ENCODE measurements at places on chromosomes 5 and 9.

GRCh38 chr5:159286420-159287035, 23.4 kb downstream of the UBLCP1 start:
- peak; percentile 3 for DNase-seq

DNA sequence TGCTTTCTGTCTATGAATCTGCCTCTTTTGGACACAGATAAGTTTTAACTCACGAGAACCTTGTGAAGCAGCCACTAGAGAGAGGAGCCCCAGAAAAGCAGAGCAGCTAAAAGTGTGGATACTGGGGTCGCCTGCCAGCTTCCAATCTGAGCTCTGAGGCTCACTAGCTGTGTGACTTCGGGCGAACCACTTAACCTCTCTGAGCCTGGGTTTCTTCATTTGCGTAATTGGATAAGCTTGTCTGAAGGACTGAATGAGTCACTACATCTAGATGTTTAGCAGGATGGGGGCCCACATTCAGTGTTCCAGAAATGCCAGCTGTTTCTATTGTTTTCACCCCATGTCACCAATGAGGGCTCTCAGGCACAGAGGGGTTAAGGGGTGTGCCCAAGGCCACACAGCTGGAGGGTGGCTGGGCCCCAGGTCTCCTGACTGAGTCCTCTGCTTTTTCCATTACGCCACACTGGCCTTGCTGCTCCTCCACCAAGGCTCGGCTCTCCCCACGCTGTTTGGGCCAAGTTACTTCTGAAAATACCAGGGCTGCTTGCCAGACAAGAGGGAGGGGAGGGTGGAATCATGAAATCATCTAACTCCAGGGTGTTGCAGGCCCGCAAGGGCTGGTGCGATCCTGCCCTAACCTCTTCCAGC, 36.2 kb downstream of the SH3PXD2B start:
- no peak for DNase-seq

DNA sequence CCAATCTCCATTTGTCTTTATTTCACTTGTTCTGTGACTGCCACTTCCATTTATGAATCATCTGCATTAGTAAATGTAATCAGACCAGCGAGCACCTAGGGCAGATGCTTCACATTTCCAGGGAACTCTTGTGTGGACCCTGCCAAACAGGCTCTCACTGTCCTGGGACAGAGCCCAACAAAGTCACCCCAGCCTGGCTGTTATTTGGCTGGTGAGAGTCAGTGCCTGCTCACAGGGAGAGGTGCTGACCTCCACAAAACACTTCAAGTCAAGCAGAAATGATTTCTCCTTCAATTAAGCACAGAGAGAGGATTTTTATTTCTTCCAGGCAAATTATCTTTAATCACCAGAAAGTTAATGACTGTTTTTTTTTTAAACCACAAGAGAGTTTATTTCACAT, 568.0 kb downstream of the MTRR start:
- no peak for DNase-seq

DNA sequence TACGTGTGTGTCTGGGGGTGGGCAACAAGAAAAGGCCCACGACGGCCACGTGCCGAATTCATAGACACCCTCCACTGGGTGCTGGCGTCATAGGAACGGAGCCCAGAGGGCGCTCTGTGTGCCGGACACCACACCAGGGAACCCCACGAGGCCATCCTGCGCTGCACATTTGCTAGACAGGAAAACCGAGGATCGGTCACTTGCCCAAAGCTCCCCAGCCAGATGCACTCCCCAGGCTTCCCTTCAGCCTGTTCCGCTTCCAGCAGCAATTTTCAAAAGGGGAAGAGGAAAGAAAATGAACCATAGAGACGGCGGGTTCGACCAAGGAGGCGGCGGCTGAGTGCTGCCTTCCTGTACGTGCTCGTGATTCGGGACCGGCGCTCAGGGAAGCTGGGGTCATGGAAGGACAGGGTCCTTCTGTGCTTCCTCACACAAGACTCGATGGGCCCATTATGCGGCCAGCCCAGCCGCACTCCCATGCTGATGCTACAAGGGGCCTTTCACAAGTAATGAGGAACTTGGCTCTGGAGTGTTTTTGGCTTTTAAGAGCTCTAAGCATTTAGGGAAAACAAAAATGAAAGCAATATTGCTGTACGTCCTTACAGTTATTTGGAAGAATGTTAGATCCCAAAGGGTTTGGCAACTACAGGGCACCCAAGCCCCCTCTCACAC, 124.6 kb upstream of the SARDH start:
- DNase-seq: no peak

- DNase-seq: no peak
Measured at GRCh38 chr9:124242331-124243194, 15.2 kb upstream of the NEK6 start.

GRCh38 chr9:93592008-93592642, 15.7 kb downstream of the PHF2 start:
- DNase-seq: no peak

GRCh38 chr5:95621839-95622629, 2.1 kb downstream of the GPR150 start:
- DNase-seq: no peak

- peak; percentile 28 for DNase-seq
Measured at GRCh38 chr9:16870596-16871335, at the start of gene BNC2. Gene BNC2, minus strand, starts transcription at chr9:16870670. Its CDS starts 22 bp downstream, at chr9:16870648.

DNA sequence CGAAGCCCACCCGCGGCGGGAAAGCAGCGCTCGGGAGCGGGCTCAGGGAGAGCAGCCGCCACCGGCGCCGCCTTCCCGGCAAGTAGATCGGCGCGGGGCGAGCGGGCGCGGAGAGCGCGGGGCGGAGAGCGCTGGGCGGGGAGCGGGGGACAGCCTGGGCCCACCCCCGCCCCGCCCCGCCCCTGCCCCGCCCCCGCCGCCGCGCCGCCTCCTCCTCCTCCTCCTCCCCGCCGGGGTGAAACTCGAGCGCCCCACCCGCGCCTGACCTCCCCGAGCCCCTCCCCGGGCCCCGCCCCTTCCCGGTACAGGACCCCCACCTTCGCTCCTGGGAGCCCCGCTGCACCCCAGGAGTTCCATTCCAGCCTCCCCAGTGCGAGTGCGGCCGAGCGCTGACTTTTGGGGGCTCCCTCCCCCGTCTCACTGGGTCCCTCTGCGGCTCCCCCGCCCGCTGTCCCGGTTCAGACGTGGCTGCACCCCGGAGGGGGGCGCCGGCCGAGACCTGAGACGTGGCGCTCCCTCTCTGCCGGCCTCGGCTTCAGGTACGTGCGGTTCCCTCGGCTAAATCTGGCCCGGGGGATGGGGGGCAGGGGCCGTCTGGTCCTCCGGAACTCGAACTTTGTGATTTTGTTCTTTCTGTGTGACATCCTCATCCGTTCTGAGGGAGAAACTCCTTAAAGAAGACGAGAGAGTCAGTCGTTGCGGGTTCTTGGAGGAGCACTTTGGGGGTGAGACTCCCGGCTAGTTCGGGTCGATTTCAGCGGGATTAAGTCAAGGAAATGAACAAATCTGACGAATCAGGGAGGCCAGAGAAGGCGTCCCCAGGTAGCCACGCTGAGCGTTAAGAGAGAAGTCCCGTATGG, at the start of gene SEMA5A:
SEMA5A (minus strand) TSS at position 84 of the 860 bp plus-strand sequence. CDS start 166,129 bp downstream, outside the sequence.
- DNase-seq: peak; percentile 67

- no peak for DNase-seq
Measured at GRCh38 chr5:25448190-25448621, 803.4 kb upstream of the CDH10 start.

DNA sequence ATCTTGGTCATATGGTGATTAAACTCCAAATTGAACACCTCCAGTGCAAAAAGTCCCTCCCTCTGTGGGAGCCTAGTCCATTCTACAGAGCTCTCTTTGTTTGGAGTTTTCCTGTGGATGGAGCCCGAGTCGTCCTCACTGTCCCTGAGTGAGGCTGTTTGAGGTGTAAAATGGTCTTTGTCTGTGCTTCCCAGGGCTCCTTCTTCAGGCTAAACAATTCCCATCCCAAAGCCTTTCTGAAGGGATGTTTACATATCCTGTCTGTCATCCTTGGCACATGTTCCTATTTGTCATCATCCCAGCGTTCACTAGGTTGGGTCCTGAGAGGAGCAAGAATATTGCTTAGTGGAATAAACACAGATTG, 68.9 kb downstream of the COL27A1 start:
- peak; percentile 15 for DNase-seq

GRCh38 chr9:20658677-20659473, 25.2 kb upstream of the FOCAD start:
- DNase-seq: no peak

DNA sequence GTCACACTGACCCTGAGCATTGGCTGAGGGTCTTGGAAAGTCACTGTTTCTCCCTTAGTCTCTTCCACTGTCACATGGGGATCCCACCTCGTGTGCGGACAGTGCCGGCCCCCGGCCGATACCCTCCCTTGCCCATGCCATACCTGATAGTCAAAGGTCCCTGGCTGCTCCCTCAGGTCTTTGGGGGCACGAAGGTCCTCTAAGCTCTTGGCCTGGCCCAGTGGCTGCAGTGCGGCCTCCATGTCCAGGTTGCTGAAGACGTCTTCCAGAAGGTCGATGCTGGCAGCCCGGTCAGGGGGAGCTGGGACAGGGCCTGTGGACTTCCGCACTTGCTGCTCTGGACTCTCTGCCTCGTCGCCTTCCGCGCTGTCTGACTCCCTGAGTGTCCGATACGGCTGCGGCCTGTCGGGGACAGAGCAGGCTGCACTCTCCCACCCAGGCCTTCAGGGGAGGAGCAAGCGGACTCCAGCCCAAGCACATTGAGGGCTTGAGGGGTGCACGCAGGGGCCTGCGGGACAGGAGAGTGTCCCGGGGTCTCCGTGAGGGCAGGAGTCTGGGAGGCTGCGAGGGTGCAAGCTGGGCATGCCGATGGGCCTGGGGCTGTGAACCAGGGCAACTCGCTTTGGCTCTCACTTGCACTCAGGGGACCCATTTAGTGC, 27.6 kb downstream of the CRB2 start:
- DNase-seq: no peak

DNA sequence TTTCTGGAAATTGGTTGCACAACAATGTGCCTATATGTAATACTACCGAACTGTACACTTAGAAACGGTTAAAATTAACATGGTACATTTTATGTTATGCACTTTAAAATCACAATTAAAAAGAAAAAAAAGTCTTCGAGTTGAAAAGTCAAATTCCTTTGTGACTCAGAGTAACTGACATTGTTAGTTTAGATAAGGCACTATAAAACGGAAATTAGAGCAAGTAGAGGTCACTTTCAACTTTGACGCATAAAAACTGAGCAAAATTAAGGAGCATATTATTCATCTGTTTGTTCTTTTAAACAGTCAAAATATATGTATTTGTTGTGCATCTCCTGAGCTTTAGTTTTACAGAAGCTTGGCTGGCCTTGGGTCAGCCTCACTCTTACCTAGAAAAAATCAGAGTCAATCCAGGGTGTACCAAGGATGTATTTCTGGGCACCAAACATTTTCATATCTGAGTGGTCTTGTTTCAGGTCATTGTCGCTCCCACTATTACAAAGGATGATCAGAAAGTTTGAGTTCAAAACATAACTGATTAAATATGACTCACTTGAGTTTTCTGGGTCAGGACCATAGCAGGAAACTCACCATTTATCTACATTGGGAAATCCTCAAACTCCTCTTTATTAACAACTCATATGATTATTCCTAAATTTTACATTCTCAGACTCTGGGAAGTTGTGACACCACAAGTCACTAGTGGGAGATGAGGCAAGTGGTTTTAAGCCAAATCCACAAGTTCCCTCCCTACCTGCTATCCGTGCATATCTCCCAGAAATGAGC, 160.6 kb downstream of the CCDC192 start:
- DNase-seq: no peak

DNA sequence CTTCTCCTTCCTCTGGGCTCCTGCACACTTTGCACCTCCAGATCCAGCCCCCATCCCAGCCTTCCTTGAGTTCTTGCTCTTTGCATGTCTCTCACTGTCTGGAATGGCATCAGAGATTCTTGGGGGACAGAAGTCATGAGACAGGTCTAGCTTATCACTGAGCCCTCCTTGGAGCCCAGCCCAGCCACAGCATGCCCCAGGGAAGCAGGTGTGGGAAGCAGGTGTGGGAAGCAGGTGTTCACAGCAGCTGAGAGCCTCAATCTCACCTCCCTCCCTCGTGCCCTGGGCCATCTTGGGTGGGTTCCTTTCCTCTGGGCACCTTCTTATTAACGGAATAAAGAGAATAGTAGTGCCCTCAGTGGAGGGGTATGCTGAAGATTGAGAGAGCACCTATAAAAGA, 27.2 kb downstream of the SLC6A7 start:
- no peak for DNase-seq

GRCh38 chr9:34034698-34035065, 14.0 kb downstream of the UBAP2 start:
- no peak for DNase-seq

GRCh38 chr5:14510156-14510734, 71.3 kb upstream of the OTULINL start:
- no peak for DNase-seq

GRCh38 chr9:28967226-28967625, 1393.9 kb upstream of the C9orf72 start:
- DNase-seq: no peak

DNA sequence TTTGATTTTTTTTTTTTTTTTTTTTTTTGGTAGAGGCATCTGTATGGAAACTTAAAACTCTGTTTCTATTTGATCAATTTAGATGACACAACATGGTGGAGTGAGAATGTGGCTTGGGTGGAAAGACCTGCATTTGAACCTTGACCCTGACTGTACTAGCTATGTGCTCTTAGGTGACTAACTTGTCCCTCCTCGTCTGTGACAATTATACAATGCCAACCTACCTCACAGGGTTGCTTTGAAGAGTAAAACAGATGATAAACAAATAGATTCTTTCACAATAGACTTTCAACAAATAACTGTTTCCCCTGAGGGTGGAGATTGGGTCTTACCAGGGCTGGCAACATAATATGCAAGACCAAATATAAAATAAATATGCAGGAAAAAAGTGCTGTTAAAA, 109.3 kb downstream of the CRB2 start:
- no peak for DNase-seq

GRCh38 chr9:126743041-126743440, 61.8 kb upstream of the ZBTB43 start:
- DNase-seq: no peak

DNA sequence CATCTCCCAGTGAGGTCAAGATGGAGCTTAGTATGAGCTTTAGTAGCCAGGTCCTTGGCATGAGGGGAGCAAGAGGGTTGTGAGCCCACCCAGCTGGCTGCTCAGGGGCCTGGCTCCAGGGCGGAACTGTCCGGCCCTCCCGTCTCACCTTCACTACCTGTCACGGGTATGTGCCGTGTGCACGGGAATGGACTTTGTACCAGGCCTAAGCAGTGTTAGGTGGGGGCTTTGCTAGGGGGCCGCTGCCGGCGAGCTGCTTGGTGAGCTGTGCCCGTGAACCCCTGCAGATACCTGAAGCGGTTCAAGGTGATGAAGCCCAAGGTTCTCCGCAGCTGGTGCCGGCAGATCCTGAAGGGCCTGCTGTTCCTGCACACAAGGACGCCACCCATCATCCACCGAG, 46.7 kb downstream of the WNK2 start:
- no peak for DNase-seq

- DNase-seq: peak; percentile 95
Measured at GRCh38 chr9:79015951-79016350, 555.8 kb upstream of the TLE4 start.

DNA sequence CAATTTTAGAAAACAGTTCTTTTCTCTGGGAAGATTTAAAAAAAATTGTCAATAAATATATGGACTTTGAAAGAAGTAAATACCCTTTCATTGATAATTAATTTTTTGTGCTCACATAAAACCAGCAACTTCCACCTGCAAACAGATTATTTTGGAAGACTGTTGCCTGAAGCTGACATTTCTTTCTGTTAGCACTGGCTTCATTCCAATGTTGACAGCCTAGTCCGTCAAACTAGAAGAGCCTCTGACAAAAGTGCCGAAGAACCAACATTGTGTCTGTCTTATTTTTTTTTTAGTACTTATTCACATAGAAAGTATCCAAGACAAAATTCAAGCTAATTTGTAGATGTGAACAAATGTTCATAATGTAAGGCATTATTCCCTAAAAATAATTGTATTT, 108.6 kb upstream of the TMEM161B start:
- DNase-seq: no peak
